Activated naive CD8-positive, alpha-beta T cell treated with anti-CD3 and anti-CD28 coated beads for 36 hours (primary cell): ENCODE measurements at places on chromosomes 16 and 17.

GRCh38 chr17:27810902-27811557 is 10.7 kb upstream of the NOS2 start:
- no peak for DNase-seq

GRCh38 chr17:17934214-17934613 is 38.0 kb downstream of the TOM1L2 start:
- DNase-seq: no peak

DNA sequence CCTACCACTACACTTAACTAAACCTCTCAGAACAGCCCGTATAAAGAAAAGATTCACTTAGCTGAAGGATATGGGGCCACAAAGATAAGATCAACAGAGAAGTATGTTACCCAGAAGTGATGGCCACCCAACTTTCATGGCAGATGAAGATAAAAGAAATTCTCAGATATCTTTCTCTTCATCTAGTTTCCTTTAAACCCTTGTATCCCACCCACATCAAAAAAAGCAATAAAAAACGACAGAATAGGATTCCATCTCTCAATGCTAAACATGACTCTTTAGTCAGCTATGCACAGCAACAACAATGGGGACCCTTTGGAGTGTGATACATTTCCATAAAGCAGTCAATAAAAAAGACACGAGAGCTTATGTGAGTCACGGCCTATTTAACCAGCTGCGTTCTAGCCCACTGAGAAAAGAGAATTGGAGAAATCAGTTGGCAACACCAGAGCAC is 86.6 kb downstream of the SNX11 start:
- no peak for DNase-seq

GRCh38 chr17:40253565-40253964 is 34.1 kb upstream of the CDC6 start:
- no peak for DNase-seq
